ENCODE measurements at places on chromosomes 1 and 21.

DNA sequence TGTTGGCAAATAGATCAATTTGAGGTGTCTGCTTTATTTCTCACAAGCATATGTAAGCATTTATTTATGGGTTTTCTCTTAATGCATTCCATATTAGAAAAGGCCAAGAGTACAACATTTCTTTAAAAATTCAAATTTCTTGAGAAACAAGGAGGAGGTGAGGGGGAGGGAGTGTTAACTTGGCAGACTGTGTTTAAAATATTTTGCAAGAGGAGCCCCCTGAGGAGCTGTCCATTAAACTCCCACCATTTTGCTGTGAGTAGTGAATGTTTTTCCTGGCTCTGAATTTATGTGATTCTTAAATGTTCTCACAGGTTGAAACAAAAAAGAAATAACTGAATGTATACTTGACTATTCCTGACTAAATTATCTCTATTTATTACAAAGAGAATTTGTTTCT, 363.8 kb downstream of the PTPRC start:
- DNase-seq, result no peak

GRCh38 chr21:44539991-44540666, at the start of gene KRTAP10-1:
TSS of gene KRTAP10-1 (minus strand) at chr21:44540195. CDS start at chr21:44540150, 45 bp downstream.
- DNase-seq, result no peak

DNA sequence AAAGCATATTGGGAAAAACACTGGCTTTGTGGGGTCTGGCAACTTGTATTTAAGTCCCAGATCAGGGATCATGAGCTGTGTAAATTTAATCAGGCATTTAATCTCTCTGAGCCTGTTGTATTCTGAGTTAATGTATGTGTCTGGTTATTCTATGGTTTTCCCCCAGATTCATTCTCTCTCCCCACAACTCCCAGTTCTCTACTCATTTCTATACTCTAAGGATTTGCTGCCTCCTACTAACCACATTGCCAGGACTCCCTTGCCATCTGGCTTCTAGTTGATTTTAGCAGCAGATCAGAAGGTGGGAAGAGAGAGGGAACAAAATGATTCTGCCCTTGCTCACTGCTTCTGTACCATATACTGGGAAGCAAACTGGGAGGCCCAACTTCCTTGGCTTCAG, 31.4 kb upstream of the S1PR1 start:
- no peak for DNase-seq

GRCh38 chr21:33539616-33540015, 2.3 kb downstream of the GART start:
- DNase-seq, result no peak

- no peak for DNase-seq
Measured at GRCh38 chr1:199472018-199472417, 555.5 kb upstream of the NR5A2 start.

GRCh38 chr1:184152974-184153373, 101.4 kb downstream of the TSEN15 start:
- DNase-seq, result no peak

DNA sequence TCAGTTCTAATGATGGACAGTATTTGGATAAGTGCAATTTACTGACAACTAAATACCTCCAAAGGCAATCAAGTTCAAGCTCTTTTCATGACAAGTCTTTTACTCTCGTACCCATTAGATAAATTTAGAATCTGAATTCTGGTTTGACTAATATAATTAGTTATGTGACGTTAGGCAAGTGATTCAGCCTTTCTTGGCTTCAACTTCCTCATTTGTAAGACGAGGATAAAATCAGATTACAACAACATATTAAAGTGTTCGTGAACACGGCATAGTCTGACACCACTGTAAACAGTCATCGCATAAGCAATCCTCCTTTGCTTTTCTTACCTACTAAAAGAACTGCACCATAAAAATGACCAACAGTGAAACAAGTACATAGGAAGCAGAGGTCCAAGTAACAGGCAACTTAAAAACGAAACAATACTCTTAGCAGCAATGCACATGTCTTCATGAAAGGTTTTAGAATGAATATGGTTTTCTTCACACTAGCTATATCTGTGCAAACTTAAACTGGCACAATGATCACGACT, 25.7 kb downstream of the COA6 start:
- no peak for DNase-seq

GRCh38 chr1:70745199-70745598, 302.4 kb downstream of the PTGER3 start:
- no peak for DNase-seq

DNA sequence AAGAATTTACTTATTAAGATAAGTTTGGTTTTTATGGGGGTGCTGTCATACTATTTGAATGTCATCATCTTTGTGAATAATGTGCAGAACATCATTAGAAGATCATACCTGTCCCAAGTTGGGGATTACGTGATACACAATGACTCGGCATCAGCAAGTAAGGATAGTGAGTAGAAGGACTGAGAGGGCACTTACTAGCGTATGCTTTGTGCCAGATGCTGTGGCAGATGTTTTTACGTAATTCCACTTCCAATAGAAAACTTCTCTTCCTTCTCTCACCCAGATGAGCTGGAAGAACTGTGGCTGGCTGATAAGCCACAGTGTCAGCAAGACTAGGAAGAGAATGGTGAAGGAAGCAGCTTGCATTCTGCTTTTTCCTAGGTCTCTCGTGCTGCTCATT, 28.1 kb upstream of the TGFB2 start:
- no peak for DNase-seq

DNA sequence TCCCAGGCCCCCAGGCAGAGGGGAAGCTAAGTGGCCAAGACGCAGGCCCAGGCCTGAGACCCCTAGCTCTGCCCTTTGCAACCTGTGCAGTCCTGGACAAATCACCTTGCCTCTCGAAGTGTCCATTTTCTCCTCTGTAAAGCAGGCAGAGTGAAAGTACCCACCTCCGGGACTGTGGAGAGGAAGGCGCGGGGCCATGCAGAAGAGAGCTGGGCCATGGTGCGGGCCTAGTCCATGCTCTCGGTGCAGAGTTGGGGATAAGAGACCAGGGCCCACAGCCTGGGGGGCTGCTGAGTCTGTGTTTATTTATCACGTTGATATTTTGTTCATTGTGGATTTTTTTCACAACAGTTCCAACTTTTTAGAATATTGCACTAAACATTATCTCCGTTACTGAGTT, 160.2 kb upstream of the VAMP3 start:
- DNase-seq, result no peak

GRCh38 chr1:63668298-63668697, 75.1 kb downstream of the PGM1 start:
- DNase-seq, result no peak

GRCh38 chr1:234186037-234186688, 187.1 kb upstream of the COA6 start:
- DNase-seq, result no peak

DNA sequence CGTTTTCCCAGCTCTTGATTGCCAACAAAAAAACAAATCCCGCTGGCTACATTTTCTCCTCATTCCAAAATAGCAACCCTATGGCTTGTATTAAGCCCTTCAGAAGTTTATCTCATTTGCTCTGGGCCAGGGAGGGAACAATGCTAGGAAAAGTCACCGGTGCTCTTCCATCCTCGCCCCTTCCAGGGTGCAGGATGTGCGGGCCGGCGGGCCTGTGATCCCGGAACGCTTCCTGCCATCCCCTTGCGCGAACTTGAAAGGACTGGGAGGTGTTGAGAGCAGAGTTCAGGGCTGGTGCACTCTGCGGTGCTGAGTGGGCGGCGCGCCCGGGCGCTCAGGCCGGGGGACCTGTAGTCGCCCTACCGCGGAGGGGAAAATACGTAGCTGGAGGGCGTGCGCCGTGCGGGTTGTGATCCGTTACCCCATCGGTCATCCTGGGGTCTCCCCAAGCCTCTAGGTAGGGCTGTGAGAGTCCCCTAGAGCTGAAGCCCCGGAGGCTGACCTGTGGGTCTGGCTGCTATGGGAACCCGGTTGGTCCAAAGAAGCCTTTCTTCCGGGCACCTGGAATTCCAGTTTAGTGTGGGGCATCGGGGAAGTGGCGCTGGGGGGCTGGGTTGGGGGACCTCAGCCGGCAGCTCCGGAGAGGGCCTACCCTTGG, 13.1 kb downstream of the NR5A2 start:
- DNase-seq, result no peak

DNA sequence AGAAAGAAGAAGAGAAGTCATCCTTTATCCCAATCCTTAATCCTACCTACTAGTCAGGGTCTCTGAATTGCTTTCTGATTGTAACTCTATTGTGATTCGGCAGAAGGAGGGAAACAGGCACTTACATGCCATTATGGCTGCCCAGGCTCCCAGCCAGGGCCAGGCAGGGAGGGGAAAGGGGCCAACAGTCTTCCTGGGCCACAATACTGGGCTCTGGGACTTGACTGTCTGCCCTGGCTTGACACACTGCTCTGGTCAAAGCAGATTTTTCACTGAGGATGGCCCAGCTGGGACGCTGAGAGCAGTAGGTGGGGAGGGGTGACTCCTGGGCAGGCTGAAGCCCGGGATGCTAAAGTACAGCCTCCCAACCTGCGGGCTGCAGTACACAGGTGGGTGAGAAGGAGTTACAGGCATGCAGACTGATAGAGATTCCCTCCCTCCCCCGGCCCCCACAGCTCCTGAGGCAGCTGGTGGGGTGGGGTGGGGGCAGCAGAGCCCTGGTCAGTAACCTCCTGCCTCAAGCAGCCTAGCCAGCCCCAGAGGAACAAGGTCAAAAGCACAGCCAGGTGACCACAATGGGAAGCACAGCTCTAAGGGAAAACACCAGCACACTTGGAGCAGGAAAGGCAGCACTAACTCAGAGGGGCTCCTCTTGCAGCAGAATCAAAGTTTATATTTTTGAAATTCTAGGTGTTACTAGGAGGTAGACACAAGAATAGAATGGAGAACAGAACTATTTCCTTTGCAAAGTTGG, 25.3 kb downstream of the KCND3 start:
- no peak for DNase-seq

- no peak for DNase-seq
Measured at GRCh38 chr1:109937738-109938137, 27.1 kb downstream of the CSF1 start.

DNA sequence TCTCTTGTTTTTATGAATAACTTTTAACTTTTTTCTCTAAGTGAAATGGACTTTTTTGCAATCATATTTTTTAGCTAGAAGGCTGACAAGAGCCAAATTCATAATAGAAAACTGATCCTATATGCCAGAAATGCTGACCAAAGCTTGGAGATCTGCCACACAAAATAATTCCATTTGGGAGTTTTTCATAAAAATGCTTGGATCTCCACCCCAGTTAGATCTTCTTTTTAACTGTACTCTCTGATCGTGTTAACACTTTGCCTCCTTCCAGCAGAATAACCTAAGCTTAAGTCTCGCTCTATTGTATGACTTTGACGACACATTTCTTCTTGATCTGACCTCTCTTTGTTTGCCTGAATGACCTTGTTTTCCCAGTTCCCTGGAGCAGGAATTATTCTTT, 16.8 kb downstream of the FLG2 start:
- DNase-seq, result no peak

- no peak for DNase-seq
Measured at GRCh38 chr1:214120951-214121350, 133.2 kb downstream of the PROX1 start.

DNA sequence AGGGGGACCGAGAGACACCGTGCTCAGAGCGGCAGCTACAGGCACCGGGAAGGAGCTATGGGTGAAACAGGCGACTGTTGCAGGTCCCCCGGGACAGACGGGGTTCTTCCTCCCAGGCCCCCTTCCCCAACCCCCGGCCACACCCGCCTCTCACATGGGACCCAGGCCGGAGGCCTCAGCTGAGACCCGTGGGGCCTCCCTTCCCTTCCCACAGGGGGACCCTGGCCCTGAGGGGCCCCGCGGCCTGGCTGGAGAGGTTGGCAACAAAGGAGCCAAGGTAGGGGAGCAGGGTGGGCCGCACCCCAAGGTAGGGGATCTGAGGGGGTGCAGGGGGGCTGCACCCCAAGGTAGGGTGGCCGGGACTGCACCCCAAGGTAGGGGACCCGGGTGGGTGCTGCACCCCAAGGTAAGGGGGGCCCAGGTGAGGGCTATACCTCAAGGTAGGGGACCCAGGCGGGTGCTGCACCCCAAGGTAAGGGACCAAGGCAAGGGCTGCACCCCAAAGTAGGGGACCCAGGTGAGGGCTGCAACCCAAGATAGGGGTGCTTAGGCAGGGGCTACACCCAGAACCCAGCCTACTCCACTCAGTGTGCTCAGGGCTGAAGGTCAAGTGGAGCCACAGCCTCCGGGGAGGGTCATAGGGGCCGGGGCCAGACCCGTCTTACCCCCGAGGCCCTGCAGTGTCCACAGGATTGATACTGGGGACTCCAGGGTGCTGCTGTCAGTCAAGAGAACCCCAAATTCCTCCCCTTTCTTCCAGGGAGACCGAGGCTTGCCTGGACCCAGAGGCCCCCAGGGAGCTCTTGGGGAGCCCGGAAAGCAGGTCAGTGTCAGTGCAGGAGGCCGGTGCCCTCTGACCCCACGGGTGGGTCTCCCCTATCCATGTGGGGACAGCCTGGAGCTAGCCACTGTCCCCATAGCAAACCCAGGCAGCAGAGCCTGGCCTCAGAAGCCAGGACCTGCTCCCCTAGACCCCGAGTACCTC, 22.7 kb downstream of the COL6A2 start:
- no peak for DNase-seq

DNA sequence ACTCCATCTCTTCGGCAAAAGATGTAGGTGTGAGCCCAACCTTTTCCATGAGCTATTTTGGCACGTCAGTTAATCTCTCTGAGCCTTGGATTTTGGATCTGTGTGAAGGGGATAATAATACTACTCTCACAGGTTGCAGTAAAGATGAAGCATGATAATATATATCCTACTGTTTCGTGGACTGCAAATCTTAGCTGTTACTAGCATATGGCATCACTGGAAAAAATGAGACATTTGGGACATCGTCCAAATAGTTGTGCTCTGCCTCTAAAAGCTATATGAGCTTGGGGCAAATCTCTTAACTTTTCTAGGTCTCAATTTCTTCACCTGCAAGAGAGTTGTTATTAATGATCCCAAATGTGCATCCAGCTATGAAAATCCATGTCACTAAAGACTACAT, 147.4 kb upstream of the ZRANB2 start:
- DNase-seq, result no peak

- DNase-seq, result no peak
Measured at GRCh38 chr1:212860713-212861581, 2.9 kb downstream of the FLVCR1 start.

GRCh38 chr1:104132382-104132973, 382.8 kb downstream of the AMY1C start:
- DNase-seq, result peak; percentile 5

GRCh38 chr1:209388358-209388757, 195.2 kb upstream of the CAMK1G start:
- no peak for DNase-seq

DNA sequence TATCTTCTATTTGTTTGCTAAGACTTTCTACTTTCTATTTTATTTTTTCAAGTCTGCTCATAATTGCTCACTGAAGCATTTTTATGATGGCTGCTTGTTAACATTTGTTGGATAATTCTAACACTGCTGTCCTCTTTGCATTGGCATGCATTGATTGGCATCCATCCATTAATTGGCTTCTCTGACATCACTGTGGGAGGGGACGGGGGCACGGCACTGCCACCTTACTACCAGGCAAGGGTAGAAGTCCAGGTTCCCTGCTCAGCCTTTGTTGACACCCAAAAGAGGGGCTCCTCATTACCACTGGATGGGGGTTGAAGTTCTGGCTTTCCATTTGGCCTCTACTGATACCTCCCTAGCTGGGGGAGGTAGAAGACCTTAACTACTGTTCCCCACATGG, 11.5 kb upstream of the ABCG1 start:
- DNase-seq, result no peak

All from left renal pelvis (tissue), 4 donors.